Activated T-helper 9 cell treated with anti-CD3 and anti-CD28 coated beads, Interleukin-2, amount 50 U/mL, for 16 hours (primary cell): ENCODE measurements at places on chromosomes 12 and 14.

- DNase-seq: no peak
Measured at GRCh38 chr14:61296719-61297502, 15.8 kb upstream of the TMEM30B start.

DNA sequence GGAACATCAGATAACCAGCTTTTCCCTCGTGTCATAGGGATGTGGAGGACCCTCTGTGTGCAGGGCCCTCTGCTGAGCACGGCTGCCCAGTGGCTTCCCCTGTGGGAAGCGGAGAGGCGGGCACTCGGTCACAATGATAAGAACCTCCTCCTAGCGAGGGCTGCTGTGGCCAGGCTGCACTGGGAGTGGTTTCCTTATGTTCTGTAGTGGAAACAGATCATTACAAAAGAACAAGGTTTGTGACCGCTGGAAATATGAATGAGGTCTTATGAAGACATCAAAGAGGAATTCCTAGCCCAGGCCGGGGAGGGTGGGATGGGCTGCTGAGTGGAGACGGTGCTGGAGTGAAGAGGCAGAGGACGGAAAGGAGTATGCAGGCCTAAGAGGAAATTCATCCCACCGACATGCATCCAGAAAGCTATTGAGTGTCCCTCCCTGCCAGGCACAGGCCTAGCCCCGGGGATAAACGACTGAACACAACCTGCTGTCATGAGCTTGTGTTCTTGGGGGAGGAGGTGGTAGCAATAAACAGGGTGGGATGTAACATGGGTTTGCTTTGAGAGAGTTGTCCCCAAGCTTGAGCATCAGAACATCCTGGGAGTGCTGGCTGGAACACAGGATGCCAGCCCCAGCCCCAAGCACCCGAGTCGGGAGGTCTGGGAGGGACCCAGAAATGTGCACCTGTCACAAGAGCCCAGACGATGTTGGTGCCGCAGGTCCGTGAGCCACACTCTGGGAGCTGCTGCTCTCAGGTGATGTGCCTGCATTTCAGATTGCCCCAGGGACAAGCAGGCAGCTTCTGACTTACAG is 37.5 kb downstream of the FZD10 start:
- no peak for DNase-seq

- DNase-seq: no peak
Measured at GRCh38 chr12:127594351-127594970, 672.5 kb upstream of the TMEM132C start.

DNA sequence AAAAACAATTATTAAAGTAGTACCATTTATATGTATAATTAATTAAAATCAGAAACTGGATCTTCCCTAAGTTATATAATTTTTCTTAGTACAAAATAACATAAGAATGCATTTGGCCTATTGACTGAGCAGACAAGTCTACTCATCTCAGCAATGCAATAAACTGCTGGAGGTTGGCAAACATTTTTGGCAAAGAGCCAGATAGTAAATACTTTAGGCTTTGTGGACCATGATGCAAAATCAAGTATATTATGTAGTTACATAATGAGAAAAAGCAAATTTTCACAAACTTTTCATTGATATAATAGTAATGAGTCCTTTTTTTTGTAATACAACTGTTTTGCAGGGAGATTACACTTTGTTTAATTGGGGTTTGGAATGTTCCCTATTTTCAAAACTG is 30.9 kb downstream of the ERGIC2 start:
- DNase-seq: no peak
